ENCODE measurements at places on chromosomes 7 and 10.

- DNase-seq: no peak
Measured at GRCh38 chr10:112182784-112183328, 709 bp downstream of the GPAM start.

- no peak for DNase-seq
Measured at GRCh38 chr7:100091411-100092181, 2.8 kb downstream of the COPS6 start.

GRCh38 chr10:127715782-127716378 lies 21.1 kb upstream of the FOXI2 start:
- DNase-seq: no peak

GRCh38 chr7:69598081-69598486 lies at the start of gene AUTS2:
Gene AUTS2, plus strand, starts transcription at chr7:69598475. Its CDS starts 1,179 bp downstream, at chr7:69599654.
- DNase-seq: no peak

Data from stimulated activated CD8-positive, alpha-beta memory T cell treated with anti-CD3 and anti-CD28 coated beads, Interleukin-12 subunit alpha, Interleukin-12 subunit beta, amount 100 ng/mL, for 1 hour (primary cell).